ENCODE measurements at places on chromosomes 2 and 18.

GRCh38 chr2:120821446-120822160, 85.9 kb downstream of the GLI2 start:
- DNase-seq = no peak

DNA sequence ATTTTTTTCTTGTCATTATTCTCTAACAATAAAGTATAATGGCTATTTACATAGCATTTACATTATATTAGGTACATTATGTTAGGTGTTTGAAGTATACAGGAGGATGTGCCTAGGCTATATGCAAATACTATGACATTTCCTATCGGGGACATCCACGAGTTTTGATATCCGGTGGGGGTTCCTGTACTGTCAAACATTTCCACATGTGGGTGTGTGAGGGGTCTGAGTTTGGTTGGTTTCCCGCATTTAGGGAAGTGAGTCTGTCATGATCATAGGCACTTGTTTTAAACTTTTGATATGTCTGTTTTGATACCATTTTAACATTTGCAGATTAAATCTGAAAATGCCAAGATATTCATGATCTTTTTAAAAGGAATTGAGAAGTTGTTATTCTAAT, 76.0 kb downstream of the CEP192 start:
- DNase-seq = no peak

GRCh38 chr2:66771359-66771976, 336.5 kb downstream of the MEIS1 start:
- no peak for DNase-seq

- no peak for DNase-seq
These were observed 8.3 kb downstream of the RNF149 start for GRCh38 chr2:101300164-101300563.

DNA sequence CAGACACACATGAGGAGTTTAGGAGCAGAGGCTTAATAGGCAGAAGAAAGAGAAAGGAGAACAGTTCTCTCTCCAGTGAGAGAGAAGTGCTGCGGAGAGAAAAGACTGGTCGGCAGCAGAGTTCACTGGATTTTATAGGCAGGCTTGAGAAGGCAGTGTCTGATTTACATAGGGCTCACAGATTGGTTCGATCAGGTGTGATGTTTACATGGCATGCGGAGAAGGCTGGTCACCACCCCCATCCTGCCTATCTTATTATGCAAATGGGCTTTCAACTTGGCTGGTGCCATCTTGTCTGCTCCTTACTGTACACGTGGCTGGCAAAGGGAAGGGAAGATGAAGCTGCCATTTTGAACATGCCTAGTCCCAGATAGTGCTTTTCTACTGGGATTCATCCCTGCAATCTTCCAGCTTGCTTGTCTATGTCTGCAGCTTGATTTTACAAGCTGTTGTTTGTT, 113.4 kb downstream of the AP1S3 start:
- no peak for DNase-seq

DNA sequence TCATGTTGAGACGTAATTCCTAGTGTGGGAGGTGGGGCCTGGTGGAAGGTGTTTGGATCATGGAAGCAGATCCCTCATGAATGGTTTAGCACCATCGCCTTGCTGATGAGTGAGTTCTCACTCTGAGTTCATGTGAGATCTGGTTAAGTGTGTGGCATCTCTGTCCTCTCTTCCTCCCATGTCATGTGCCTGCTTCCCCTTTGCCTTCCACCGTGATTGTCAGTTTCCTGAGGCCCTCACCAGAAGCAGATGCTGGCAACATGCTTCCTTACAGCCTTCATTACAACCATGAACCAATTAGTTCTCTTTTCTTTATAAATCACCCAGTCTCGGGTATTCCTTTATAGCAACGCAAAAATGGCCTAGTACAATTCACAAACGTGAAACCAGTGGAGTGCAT, 14.6 kb upstream of the MCM6 start:
- no peak for DNase-seq

DNA sequence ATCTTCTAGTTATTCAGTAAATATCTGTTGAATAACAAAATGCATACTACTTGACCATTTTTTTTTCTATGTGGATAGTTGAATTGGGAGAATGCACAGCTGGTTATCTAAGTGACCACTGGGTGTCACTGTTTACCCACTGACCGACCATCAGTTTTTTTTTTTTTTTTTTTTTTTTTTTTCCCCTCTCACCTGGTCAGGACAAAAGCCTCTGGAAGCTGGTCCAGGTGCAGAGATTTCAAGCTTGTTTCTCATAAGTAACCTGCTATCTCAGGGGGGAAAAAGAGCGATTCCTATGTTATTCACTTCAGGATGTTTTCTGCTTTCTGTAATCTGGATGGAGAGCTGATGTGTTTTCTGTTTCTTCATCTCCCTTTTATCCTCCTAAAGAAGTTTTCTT, 256.0 kb downstream of the DCDC2C start:
- DNase-seq = peak; percentile 44

DNA sequence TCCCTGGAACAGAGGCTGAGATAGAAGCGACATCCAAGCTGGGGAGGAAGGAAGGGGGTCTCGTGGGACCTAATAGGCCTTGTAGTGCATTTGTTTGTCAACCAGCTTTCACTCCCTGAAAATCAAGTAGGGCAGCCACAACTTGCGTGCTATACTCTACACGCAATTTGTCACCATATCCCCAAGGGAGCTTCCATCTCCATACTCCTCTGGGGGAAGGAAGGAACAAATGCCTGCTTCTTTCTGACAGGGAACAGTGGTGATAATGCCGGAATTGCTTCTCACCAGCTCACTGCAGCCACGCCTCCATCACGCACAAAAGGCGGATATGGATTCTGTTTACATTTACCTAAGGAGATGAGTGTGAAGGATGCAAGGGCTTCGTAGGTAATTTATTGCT, 213.4 kb downstream of the TMEM163 start:
- DNase-seq = no peak

DNA sequence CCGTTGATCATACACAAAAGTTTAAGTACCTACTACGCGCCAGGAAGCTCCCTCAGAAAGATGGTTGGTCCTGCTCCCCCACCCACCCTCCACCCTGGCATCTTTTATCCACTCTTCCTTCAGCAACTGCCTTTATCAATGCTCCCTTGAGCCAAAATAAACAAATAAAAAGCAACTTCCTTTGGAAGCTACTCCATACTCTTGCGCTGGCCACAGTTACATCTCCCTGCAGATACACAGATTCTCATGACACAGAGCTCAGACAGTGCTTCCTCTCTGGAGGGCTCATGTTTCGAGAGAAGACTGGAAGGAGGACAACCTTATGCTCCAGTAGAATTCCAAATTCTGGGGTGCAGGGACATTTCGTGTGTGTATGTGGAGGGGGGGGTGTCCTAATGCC, 3.8 kb upstream of the STEAP3 start:
- no peak for DNase-seq

- no peak for DNase-seq
These were observed 239.8 kb upstream of the HS6ST1 start for GRCh38 chr2:128558441-128558840.

- DNase-seq = no peak
These were observed 134.0 kb downstream of the FTCDNL1 start for GRCh38 chr2:199716807-199717586.

DNA sequence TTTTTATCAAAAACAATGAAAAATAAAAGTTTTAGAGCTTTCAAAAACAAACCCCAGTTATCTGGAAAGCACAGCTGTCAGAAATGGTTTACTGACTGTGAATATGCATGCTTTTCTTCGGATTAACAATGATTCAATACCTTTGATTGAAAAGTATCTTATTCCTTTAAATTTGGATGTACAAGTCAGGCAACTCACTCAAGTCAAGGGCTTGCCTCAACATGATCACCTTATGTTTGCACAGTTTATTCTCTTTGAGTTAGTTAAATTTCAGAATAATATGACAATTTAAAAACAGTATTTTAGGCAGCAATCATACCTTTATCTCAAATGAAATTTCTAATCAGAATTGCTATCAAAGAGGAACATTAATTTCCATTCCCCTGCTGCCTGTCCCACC, 108.8 kb upstream of the FOSL2 start:
- DNase-seq = no peak

GRCh38 chr2:50773211-50773932, 258.6 kb downstream of the NRXN1 start:
- no peak for DNase-seq

DNA sequence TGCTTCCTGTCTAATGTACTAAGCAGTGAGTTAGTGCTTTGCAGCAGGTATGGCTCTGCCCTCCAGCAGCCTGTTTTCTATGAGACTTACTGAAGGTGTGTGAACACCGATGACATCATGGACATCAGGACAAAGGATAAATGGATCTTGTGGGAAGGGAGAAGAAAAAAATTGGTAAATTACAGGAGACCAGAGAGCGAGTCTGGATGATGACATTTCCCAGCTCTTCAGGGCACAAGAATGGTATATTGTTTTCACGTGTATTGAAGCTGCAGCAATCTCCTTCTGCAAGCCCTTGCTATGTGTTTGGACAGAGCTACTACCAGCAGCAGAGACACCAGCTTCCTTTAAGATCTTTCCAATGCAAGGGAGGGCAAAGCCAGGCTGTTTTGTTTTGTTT, 47.2 kb downstream of the DCC start:
- DNase-seq = no peak

GRCh38 chr2:240982821-240983281, 15.6 kb upstream of the SNED1 start:
- no peak for DNase-seq

DNA sequence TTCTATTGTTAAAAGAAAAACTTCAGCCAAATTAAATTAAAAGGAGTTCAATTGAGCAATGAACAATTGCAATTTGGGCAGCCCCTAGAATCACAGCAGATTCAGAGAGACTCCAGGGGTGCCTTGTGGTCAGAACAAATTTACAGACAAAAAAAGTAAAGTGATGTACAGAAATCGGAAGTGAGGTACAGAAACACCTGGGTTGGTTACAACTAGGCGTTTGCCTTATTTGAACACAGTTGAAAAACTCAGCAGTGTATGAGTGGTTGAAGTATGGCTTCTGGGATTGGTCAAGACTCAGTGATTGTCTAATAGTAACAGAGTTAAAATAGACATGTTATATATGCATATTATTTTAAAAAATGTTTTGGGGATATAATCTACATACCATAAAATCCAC, 98.5 kb upstream of the ZSWIM2 start:
- DNase-seq = no peak

DNA sequence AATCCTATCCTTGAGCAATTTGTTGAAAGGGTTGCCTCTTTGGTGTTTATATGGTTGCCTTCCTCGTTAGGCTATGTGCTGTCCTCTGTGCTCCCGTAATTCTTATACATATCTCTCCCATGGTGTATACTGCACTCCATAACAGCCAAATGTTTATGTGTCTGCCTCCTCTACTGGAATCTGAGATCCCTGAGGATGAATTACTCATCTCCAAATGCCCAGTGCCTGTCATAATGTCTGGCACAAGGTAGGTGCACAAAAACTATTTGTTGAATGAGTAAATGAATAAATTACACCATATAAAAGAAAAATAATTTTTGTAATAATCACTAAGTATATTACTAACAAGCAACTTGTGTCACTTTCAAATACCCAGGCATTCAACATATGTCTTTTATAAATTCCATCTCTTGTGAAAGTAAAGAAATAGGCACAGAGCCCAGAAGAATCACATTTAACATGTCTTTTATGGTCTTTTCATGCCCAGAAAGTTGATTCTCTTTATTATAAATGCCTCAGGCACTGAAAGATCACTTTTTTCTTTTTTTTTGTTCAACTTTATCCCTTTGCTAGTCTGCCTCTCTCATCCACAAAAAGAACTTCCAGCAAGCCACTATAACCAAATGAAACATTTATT, 164.9 kb downstream of the CCDC148 start:
- no peak for DNase-seq

DNA sequence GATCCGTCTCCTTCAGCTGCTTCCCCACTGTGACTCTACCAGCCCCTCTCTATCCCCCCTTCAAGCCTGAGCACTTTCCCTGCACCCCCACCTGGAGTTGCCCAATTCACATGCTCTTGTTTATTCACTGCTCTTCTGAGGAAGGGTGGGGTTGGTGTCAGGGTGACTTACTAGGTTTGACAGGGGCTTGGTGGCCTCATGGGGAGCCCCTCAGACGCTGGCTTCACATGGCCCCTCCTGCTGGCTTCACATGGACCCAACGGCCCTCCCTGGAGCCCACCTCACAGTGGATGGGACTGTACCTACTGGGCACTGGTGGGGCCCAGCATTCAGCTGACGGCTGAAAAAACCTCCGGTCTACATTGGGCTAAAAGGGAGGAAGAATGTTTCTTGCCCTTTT, 16.7 kb upstream of the MRPL33 start:
- no peak for DNase-seq

- no peak for DNase-seq
These were observed 65.3 kb downstream of the WDR75 start for GRCh38 chr2:189506514-189506976.

DNA sequence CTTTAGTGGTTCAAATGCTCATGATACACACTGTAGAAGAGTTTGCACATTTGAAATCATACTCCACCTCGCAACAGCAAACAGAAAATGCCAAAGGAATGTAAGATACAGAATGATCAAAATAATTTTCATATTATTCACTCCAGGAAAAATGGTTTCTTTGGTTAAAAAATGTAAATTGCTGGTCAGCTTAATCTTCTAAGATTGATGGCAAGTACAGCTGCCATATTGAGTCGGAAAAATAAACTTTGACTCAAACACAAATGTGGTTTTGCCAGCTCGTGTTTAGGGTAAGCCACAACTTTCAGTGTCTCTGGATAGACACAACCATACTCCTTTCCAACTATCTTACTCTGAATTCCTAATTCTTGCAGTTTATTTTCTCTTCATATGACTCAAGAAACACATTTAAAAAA, 154.9 kb upstream of the SMIM21 start:
- DNase-seq = no peak

GRCh38 chr2:74036450-74037195, 51.9 kb downstream of the TET3 start:
- DNase-seq = no peak

DNA sequence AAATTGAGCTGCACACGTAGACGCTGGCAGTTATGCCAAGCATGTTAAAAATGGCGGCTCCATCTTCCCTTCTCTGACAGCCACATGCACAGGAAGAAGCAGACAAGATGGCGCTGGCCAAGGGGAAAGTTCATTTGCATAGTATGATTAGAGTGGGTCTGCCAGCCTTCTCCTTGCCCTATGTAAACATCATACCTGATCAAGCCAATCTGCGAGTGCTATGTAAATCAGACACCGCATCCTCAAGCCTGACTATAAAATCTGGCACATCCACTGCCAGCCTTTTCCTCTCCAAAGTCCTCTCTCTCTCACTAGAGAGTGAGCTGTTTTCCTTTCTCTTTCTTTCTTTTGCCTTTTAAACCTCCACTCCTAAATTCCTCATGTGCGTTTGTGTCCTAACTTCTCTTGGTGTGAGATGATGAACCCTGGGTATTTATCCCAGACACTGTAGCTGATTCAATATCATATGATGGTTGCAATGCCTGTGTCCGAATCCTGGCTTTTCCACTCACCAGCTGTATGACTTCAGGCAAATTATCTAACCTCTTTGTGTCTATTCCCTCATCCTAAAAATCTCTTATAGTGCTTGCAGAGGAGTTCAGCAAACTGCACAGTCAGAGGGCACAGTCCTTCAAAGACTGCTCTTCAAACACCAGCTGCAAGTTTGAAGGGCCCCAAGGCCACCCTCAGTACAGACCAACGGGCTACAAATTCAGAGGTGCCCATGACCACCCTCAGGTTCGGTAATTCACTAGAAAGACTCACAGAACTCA, 39.3 kb upstream of the ITSN2 start:
- no peak for DNase-seq

Measured in GM19239 (cell line).